Stimulated activated CD4-positive, alpha-beta T cell treated with anti-CD3 and anti-CD28 coated beads, Interleukin-4, amount 100 ng/mL, for 1 hour (primary cell): ENCODE measurements at places on chromosomes 13 and 19.

DNA sequence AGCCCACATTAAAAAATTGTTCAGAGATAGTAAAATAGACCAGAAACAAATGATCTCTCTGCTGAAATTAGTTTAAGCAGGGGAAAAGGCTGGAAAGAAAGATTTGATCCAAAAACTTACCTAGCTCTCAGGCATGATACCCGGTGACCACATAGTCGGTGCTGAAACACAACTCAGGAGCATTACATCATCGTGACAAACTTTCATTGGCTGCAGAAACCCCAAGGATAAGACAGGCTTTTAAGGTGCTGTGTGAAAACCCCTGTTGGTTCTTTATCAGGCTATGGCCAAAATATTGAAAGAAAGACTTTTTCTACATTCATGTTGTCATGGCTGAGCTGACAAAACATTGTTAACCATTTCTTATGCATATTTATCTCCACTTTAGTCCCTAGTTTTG lies 171.7 kb upstream of the KLF12 start:
- DNase-seq: no peak

GRCh38 chr19:13610039-13610691 lies 103.9 kb upstream of the CACNA1A start:
- DNase-seq: no peak

- DNase-seq: no peak
These were observed 22.2 kb downstream of the CCDC169 start for GRCh38 chr13:36275190-36276002.

- no peak for DNase-seq
These were observed 1.1 kb downstream of the SYDE1 start for GRCh38 chr19:15108145-15108844.

- peak; percentile 40 for DNase-seq
These were observed 42.0 kb downstream of the KLF2 start for GRCh38 chr19:16366433-16367260.

- no peak for DNase-seq
These were observed 543.7 kb downstream of the EFNB2 start for GRCh38 chr13:105991622-105992277.

GRCh38 chr13:103772576-103772975 lies 706.4 kb upstream of the SLC10A2 start:
- no peak for DNase-seq

- DNase-seq: peak; percentile 45
These were observed 475 bp downstream of the MRPL57 start for GRCh38 chr13:21176982-21177284.

- DNase-seq: no peak
These were observed 1160.6 kb downstream of the PCDH9 start for GRCh38 chr13:66069570-66069969.

GRCh38 chr19:57773488-57773887 lies 4.0 kb downstream of the ZNF586 start:
- no peak for DNase-seq

DNA sequence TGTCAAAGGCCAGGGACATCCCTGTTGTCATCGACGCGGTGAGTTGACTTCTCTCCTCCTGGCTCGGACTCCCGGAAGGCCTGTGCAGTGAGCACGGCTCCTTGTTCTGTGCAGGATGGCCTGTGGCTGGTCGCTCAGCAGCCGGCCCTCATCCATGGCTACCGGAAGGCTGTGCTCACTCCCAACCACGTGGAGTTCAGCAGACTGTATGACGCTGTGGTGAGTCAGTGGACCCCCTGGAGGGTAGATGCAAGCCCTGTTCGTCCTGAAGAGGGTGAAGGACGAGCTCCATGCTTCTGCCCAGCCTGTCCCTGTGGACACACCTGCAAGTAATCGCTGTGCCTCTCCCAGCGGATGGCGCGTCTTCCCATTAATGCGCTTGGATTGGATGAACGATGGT lies 19.2 kb downstream of the NAXD start:
- DNase-seq: no peak

DNA sequence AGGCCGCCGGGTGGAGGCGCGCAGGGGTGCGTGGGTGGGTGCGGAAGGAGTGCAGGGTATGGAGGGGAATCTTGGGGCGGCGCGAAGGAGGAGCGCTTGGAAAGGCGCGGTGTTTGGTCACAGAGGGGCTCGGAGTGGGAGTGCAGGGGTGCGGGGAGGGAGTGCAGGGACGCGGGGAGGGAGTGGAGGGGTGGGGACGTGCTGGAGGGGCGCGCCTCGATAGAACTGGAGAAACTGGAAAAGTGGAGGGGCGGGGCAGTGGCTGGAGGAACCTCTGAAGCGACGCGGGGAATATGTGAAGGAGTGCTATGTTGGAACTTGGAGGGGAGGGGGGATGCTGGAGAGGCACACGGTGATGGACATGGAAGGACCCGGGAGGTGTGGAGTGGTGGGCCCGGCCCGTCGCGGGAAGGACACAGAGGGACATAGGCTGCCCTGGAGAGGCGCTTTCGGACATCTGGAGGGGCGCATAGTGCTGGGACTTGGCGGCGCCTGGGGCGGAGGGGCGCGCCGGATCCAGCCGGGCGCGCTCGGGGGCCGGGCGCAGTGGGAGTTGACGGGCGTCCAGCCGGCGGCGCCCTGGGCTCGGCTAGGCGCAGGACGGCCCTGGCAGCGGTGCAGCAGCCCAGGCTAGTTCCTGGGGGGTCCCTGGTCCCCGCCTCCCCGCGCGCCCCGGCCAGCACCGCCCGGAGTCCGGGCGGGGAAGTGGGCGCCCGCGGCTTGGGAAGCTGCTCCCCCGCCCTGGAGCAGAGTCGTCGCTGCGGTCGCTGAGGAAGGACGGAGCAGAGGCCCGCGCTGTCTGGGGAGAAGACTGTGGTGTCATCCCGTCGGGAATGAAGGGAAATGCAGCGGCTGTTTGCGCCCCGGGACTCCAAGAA lies 20.8 kb upstream of the SGCG start:
- no peak for DNase-seq

GRCh38 chr13:111480503-111480902 lies 160.1 kb downstream of the TEX29 start:
- DNase-seq: no peak

DNA sequence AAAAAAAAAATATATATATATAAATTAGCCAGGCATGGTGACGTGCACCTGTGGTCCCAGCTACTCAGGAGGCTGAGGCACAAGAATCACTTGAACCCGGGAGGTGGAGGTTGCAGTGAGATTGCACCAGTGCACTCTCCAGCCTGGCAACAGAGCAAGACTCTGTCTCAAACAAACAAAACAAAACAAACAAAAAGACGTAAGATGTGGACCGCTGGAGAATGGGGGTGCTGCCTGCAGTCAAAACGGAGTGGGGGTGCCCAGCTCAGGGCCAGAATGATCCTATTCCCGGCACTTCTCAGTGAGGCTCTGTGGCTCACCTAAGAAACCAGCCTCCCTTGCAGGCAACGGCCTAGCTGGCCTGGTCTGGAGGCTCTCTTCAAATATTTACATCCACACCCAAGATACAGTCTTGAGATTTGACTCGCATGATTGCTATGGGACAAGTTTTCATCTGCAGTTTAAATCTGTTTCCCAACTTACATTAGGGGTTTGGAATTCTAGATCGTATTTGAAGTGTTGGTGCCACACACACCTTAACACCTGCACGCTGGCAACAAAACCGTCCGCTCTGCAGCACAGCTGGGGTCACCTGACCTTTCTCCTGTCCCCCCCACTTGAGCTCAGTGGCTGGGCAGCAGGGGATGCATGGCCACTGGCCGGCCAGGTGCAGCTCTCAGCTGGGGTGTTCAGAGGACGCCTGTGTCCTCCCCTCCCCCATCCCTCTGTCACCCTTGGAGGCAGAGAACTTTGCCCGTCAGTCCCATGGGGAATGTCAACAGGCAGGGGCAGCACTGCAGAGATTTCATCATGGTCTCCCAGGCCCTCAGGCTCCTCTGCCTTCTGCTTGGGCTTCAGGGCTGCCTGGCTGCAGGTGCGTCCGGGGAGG lies at the start of gene F7:
Gene F7, plus strand, starts transcription at position 760 of the 889 bp plus-strand sequence. Its CDS starts 51 bp downstream, at position 811.
- no peak for DNase-seq
